ENCODE measurements at places on chromosomes 2 and 18. TPM values are rescaled to one million over a fixed set of nuclear protein-coding genes. Genes with fewer than 3 reads are reported as not detected.

- peak; percentile 84 for DNase-seq
Measured at GRCh38 chr2:8543383-8544170, 138.3 kb upstream of the ID2 start.

DNA sequence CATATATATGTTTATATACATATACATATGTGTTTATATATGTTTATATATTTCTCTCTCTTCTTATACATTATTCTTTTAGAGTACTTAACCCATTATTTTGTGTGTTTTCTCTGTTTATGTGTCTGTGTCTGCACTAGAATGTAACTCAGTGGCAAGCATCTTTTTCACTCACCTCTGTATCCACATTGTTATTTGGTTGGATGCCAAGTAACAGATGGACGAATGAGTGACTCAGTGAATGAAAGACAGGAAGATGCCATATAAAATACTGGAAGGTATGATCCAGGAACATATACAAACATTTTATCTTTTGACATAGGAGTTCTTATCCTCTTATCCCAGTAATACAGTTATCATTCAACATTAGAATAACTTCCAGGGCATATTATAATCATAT lies 684.8 kb downstream of the RNF144A start:
- no peak for DNase-seq

The IL1RL2 gene
- not detected for total RNA-seq

The SLC66A3 gene
- 16.1 TPM for total RNA-seq

The C2orf66 gene
- not detected for total RNA-seq

GRCh38 chr18:46657115-46657955 lies at the start of gene LOXHD1:
LOXHD1 (minus strand) TSS chr18:46657220; CDS start chr18:46657033, 187 bp downstream.
- DNase-seq = no peak

The FSHR gene
- total RNA-seq = not detected

The CXCR1 gene
- total RNA-seq = not detected

The RUFY4 gene
- not detected for total RNA-seq

The NAT8 gene
- total RNA-seq = not detected

DNA sequence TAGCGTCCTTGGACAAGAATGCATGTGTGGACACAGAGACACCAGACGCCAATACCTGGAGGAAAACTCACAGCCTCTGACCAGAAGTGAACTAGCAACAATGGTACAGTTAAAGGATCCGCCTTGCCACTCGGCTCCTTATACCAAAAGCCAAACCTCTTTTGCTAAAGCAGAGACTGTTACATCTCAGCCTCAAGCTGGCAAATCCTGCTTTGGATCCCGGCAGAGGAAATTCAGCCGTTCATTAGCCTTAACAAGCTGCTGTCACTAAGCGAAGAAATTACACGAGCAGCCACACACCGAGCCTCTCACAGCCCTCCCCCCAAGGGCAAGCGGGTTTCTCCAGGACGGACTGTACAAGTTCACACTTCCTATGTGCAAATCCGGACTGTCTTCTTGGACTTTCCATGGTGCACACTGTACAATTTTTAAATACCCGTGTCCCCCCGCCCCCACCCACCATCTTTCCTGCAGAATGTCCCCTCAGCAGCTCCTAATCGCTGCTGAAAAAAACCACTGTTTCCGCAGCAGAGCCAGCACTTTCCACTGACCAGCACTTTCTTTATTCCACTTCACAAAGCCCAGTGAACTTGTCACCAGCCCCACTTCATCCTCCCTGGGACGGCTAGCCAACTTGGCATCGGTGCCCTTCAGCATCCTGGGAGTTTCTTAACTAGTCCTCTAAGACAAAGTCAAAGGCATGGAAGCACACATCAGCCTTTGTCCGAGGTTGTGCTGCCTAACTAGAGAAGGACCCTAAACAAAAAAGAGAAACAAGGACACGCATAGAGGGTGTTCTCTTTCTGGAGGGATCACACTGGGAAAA lies 1.5 kb downstream of the KLF7 start:
- peak; percentile 33 for DNase-seq

- no peak for DNase-seq
Measured at GRCh38 chr2:163852616-163853015, 116.8 kb upstream of the FIGN start.

- no peak for DNase-seq
Measured at GRCh38 chr2:118687698-118688097, 159.8 kb downstream of the EN1 start.

GRCh38 chr2:95761556-95761955 lies 169.8 kb downstream of the TRIM43 start:
- no peak for DNase-seq

The COL4A4 gene
- 0.17 TPM for total RNA-seq

The TAF4B gene
- 3.0 TPM for total RNA-seq

The PSMG2 gene
- 149 TPM for total RNA-seq

DNA sequence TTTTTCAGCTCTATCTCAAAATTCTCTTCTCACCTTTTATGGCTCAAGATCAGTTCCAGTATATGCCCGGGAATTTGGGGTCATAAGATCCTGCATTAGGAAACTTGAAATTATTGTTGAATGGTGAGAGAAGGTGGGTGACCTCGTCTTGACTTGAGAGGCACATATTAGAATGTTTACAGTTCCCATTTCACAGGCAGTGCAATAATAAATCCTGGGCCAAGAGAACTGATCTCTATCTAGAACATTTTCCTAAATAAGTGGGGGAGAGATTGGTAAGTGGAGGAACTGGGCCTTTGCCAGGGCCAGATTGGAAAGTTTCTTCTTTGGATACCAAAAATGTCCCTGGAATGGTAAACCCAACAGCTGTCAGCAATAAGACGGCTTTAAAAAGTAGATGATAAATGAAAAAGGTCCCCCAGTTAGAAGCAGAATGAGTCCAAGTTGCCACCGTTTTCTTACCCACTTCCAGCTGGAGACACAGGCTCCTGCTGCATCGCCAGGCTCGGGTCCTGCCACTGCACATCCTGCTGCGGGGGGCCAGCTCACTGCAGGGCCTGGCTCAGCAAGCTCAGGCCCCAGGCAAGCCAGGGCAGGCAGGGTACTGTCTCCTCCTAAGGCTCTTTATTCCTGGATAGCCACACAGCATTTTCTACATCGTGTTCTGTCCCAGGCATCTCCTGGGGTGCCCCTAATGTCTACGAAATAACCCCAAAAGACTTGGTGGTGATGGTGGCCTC lies 126.4 kb upstream of the EPAS1 start:
- DNase-seq = no peak

The LIPG gene
- total RNA-seq = 0.17 TPM
